Uterus (tissue), 4 donors: ENCODE measurements at places on chromosomes 11 and 22. TPM values are rescaled to one million over a fixed set of nuclear protein-coding genes. Genes with fewer than 3 reads are reported as not detected.

Gene NELL1
- total RNA-seq, result 25.1 TPM

Gene BRSK2
- total RNA-seq, result not detected

Gene SLC22A9
- not detected for total RNA-seq

Gene TMEM191C
- 0.79 TPM for total RNA-seq

Gene OR6T1
- total RNA-seq, result not detected

Gene GNG3
- total RNA-seq, result 0.52 TPM

Gene DERL3
- 0.95 TPM for total RNA-seq

Gene SLC36A4
- 49.4 TPM for total RNA-seq

Gene CARS1
- 13.2 TPM for total RNA-seq

Gene APOBEC3H
- total RNA-seq, result 0.69 TPM

Gene MRGPRG
- not detected for total RNA-seq

Gene OR2AG2
- total RNA-seq, result 0.09 TPM

Gene CASP5
- not detected for total RNA-seq

Gene BAD
- total RNA-seq, result 54.8 TPM

Gene KDM4E
- not detected for total RNA-seq

Gene OR9Q1
- not detected for total RNA-seq

Gene NXPE4
- not detected for total RNA-seq

DNA sequence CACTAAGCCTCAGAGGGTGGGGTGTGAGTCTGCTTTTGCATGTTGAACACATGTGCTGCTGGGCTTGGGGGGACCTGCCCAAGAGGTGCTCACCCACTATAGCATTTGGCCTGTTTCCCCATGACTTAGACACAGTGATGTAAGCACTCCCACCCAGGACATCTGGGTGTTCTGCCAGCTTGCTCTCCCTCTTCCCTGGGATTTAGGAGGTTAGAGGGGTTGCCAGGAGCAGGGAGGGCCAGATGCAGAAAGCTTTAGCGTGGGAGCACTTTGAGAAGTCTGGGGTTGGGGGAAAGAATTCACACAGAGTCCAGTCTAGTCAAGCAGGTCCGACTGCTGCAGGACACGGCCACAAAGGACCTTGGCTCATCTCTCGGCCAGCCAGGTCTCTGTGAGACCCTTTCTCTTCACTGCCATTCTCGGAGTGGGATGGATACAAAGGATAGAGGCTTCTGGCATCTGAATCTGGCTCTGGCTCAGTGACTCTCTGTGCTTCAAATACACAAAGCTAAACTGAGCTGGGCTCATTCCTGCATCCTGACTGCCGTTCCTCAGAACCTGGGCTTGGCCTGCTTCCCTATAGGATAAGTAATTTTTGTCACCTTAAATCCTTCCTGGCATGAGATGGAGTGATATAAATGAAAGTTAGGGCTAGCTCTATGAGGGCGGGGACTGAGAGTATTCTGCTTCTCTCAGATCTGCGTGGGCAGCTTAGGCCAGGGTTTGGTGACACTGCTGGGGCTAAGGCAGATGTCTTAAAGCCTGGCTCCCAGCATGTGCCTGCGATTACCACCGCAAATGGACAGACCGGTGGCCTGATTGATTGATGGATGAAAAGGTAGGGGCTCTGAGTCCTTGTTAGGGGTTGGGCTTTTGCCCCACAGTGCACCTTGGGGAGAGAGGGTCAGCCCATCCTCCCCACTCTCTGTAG is 14.5 kb downstream of the USP2 start:
- DNase-seq, result peak; percentile 64

DNA sequence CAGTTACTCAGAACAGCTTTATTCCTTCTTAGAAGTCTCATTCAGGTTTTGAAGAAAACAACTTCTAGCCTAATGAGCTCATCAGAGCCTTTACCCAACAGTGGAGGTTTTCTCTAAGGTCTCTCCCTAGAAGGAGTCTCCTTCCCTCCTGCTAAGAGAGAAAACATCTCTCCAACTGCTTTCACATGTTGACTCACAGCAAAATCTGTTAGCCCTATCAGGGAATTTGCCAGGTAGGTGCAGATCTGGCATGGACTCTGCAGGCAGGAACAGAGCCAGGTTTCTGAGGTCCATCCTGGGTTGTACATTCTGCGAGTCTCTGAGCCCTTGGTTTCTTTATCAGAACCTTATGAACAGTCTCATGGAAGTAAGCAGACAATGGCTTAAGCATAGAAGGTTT is 214.4 kb downstream of the HIPK3 start:
- DNase-seq, result no peak

DNA sequence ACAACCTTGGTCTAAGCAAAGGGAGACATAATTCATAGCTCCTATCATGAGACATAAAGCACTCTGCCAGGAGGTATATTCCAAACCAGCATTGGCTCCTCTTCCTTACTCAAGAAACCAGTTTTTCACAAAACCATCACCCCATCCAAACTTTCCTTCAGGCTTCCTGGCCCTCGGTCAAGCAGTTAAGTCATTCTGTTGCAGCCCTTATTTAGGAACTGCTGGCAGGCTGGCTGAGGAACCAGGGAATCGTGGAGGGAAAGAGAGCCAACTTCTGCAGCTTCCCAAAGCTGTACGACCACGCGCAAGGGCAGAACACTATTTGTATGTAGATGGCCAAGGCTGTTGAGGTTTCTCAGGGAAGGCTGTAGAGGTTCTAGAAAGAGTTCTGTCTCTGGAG is 680 bp downstream of the IFT46 start:
- DNase-seq, result peak; percentile 62

- no peak for DNase-seq
Measured at GRCh38 chr11:46668480-46669085, 31.8 kb downstream of the ARHGAP1 start.

DNA sequence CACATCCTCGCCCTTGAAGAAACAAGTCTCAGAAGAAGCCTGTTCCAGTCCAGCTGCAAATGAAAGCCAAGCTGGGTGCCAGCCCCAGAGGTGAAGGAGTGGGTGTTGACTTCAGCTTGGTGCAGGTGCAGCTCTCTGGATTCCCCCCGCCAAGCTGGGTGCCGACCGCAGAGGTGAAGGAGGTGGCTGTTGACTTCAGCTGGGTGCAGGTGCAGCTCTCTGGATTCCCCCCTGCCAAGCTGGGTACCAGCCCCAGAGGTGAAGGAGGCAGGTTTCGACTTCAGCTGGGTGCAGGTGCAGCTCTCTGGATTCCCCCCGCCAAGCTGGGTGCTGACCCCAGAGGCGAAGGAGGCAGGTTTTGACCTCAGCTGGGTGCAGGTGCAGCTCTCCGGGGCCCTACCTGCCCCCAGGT is 1234.0 kb downstream of the TBC1D22A start:
- DNase-seq, result no peak

- DNase-seq, result peak; percentile 85
Measured at GRCh38 chr22:20418211-20418788, 19.3 kb downstream of the SCARF2 start.

- DNase-seq, result peak; percentile 24
Measured at GRCh38 chr11:134275534-134276395, at the start of gene GLB1L3. GLB1L3 (plus strand) TSS chr11:134276379; CDS start chr11:134276741, 362 bp downstream.

DNA sequence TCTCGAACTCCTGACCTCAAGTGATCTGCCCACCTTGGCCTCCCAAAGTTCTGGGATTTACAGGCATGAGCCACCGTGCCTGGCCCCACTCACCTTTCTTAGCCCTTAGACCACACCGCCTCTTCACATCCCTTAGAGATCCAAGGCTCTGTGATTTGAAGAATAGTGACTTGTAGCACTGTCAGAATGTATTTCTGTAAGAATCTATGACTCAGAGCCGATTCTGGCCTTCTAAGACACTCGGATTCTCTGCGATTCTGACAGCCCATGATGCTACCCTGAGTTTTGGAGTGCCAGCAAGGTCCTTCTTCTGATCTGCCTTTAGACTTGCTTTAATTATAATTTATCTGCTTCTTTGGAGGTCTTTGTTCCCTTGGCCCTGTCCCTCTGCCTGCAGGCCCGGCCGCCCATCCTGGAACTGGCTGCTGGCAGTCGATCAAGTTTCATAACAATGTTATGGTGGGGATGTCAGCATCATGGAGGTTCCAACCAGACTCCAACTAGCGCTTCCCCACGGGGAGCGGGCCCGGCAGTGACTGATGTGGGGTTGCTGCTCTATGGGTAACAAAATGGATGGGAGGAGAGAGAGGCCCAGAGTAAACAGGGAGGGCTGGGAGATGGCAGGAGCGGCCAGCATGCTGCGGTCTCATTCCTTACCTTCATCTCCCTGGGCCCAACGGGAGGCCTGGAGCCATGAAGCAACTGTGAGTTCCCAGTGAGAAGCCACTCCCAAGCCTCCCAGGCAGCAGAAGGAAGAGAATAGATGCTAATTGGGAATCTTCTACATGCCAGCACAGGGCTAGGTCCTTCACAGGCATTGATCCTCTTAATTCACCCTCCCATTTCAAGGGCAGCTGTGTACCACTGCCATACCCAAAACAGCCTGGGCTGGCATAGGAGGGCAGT is 55.7 kb upstream of the RASD2 start:
- DNase-seq, result no peak

DNA sequence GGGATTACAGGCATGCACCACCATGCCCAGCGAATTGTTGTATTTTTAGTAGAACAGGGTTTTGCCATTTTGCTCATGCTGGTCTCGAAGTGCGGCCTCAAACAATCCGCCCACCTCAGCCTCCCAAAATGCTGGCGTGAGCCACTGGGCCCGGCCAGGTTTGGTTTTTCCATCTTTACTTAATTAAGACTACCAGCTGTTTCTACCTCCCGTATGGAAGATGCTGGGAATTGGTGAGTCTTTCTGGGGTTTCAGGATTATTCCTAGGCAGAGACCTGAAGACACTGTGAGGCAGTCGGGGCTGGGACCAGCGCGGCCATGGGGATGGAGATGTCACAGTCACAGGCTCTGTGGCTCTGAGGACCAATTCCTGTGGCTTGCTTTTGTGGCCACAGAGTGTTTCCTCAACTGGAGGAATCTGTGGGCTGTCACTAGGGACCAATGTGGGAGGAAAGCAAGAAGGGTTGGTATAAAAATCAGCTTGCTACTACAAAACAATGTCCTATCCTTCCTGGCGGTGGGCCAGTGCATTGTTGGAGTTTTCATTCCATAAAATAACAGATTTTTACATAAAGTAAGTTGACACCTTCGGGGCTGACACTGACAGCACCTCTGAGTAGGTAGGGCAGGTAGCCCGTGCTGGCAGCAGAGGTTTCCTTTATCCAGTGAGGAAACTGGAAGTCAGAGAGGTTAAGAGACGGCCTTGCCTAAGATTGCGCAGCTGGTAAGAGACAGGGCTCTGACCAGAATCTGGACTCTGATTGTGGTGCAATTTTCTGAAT is 8.4 kb upstream of the FTH1 start:
- no peak for DNase-seq

DNA sequence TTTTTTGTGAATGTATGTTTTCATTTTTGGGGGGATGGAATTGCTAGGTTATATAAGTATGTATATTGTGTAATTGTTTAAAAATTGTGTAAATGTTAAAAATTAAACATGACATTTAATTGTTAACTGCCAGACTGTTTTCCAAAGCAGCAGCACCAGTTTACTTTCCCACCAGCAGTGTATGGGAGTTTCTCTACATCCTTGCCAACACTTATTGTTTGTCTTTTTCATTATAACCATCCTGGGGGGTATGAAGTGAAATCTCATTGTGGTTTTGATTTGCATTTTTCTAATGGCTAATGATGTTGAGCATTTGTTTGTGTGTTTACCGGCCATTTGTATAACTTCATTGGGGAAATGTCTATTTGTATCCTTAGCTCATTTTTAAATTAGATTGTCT is 31.7 kb upstream of the RRAS2 start:
- no peak for DNase-seq

DNA sequence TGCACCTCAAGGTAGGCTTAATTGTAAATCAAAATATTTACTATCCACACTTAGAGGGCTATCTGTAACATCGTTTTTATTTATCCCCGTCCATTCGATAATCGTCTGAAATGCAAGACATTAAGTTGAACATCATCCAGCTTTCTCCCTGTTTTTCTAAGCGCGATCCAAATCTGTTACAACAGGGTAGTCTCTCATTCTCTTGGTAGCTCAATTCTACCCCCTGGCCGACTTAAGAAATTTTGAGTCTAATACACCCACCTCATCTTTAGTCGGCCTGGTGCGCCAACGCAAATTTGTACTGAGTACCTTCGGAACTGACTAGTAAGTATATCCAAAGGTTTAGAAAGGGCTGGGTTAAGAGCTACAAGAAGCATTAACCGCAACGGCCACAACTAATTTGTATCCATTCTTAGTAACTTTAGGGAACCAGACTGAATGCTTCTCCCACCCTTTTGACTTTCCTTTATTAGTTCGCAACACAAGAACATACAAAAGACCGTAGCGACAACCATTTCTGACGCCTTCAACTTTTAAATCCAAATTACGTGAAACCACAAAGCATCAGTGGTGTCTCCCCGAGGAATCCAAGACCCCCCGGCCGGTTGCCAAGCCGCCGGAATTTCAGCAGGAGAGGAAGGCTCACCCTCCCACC is 1.0 kb upstream of the ZNF143 start:
- DNase-seq, result no peak

GRCh38 chr11:95503047-95503446 is 272.0 kb upstream of the SESN3 start:
- no peak for DNase-seq

- DNase-seq, result no peak
Measured at GRCh38 chr11:71992136-71992730, 6.5 kb upstream of the IL18BP start.

- DNase-seq, result no peak
Measured at GRCh38 chr11:106456647-106457046, 379.2 kb downstream of the AASDHPPT start.
